ENCODE measurements at places on chromosomes 4 and X.

GRCh38 chrX:34146906-34147305 is 14.8 kb upstream of the FAM47A start:
- no peak for DNase-seq

GRCh38 chrX:71660562-71661416 is 6.6 kb upstream of the LOC101059915 start:
- DNase-seq = no peak

DNA sequence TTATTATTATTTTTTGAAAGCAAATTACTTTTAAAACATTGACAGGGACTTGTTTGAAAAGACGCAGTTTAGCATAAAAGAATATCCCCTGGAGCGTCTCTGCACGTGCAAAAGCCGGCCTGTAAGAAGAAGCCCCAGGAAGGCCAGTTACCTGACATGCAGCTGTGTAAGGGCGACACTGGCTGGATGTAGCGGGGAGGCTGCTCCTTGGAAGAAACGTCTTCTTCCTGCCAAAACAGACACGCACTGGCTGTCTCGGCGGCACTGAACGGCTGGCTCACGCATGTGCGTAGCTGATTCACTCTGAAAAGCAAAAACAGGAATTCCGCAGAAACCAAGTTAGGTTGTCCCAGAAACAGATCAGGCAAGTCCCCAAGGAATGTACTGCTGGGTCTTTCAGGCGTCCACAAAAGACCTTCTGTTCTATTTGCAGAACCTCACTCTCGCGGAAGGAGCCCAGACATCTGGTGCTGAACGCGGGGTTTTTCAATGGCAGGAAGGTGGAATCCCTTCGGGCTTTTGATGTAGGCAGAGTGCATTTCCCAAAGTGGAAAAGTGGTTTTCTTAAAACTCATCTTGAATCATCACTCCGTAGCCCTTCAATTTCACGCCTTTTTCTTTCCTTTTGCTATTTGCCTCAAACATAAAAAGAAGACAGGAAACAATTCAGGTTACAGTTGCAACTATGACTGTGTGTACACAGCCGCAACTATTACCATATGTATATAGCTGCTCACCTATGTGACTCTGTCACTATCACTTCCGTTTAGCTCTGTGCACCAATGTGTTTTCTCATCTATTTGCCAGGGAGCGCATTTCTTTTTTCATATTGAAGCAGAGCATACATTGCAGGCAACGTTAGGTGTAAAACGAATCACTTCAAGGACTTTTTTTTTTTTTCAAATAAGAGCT is 38.1 kb upstream of the ARSH start:
- DNase-seq = peak; percentile 74

DNA sequence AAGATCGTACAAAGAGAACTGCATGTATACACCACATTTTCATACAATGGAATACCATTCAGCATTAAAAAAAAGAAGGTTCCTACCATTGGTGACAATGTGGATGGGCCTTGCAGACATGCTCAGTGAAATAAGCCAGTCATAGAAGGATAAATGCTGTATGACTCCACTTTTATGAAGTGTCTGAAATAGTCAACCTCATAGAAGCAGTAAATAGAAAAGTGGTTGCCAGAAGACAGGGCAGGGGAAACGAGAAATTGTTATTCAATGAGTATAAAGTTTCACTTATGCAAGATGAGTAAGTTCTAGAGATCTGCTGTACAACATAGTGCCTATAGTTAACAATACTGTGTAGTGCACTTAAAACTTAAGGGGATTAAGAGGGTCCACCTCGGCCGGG is 257.5 kb upstream of the FTHL17 start:
- no peak for DNase-seq

DNA sequence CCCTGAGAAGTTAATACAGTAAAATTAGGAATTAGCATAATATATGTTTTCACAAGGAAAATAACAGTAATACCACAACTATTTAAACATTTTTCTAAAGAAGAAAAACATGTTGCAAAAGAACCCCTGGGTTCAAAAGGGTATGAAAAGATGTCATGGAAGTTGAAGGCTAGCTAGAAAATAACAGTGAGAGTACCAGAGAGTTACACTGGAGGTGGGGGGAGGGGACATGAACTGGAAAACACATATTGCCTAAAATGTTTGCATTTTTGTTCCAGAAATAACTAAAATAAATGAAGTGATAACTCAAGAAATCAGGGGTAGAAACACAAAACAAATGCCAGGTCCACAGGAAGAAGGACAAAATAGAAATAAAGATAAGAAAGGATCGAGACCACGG is 336.6 kb upstream of the MAD2L1 start:
- DNase-seq = no peak

- no peak for DNase-seq
These were observed 220.4 kb upstream of the AGTR2 start for GRCh38 chrX:115949900-115950822.

- peak; percentile 1 for DNase-seq
These were observed 1376.8 kb upstream of the ADGRL3 start for GRCh38 chr4:59823311-59823710.

- DNase-seq = peak; percentile 22
These were observed 570 bp upstream of the RNF128 start for GRCh38 chrX:106725931-106726330.

DNA sequence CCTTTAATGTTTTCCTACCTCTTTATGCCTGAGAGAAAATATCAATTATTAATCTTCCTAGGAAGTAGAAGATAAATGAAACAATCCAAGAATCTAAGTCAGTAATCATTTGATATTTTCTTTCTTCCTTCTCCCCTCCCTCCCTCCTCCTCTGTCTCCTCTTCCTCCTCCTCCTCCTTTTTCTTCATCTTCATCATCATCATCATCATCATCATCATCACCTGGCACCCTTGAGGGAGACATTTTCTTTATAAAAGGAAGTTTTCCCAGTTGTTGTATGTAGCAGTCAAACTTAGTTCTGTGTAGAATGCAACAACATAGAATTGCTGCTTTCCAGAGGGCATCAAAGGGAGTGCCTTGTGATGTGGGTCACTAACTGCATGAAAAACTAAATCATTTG is 100.1 kb downstream of the SLC10A6 start:
- DNase-seq = no peak

GRCh38 chr4:41719417-41719816 is 29.1 kb downstream of the PHOX2B start:
- no peak for DNase-seq

DNA sequence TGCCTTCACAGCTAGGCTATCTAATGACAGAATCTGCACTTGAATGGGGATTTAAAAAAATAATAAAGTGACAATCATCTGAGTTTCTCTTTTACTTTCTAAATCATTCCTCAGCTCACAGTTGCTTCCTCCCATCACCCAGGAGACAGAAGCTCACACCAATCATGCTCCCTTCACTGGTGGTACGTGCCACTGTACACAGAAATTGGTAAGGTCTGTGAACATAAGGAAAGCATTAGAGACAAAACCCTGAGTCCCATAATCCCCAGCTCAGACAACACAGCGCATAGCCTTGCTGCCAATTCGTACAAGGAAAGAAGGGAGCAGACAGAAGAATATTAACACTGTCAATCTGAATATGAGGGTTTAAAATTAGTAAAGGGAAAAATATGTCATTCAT is 133.1 kb downstream of the IDS start:
- no peak for DNase-seq

- peak; percentile 64 for DNase-seq
These were observed 1682.3 kb upstream of the TENM3 start for GRCh38 chr4:180560896-180561295.

DNA sequence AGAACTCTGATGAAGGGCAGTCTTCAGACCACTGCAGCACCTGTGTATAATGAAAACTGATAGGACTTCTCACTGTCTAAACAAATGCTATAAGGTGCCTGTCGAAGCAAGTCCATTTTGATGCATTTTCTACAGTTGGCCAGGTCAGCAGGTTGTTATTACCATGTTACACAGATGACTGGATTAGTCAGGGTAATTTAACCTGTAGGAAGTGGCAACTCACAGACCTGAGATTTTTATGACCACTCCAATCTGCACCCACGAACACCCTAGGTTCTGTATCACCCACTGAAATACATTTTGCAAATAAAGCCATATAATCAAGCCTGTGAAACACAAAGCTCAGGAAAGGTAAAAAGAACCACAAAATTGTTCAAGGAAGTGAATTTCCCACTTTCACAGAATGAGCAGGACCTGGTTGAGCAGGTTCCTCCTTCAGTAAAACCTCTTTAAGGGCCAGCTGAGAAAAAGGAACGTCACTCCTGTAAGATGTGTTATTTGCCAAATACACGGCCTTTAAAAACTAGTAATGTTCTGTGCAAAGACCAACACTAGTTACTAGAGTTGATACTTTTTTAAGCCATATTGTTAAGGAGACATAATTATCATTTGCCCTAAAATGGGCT is 12.7 kb downstream of the MAML3 start:
- no peak for DNase-seq

GRCh38 chr4:128528793-128529553 is 241.4 kb upstream of the PGRMC2 start:
- DNase-seq = peak; percentile 95

DNA sequence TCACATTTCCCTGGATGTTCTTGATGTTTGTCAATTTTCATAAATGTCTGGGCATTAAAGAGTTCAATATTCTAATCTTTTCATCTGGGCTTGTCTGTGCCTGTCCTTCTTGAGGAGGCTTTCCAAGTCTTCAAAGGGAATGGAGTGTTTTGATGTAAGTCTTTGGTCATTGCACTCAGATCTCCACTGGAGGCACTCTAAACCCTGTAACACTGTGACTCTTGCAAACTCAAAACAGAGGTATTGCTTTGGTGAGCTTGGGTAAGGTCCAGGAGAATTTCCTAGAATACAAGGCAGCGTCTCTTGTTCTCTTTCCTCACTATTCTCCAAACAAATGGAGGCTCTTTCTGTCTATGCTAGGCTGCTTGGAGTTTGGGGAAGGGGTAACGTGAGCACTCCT is 1118.1 kb upstream of the PABPC4L start:
- DNase-seq = no peak

DNA sequence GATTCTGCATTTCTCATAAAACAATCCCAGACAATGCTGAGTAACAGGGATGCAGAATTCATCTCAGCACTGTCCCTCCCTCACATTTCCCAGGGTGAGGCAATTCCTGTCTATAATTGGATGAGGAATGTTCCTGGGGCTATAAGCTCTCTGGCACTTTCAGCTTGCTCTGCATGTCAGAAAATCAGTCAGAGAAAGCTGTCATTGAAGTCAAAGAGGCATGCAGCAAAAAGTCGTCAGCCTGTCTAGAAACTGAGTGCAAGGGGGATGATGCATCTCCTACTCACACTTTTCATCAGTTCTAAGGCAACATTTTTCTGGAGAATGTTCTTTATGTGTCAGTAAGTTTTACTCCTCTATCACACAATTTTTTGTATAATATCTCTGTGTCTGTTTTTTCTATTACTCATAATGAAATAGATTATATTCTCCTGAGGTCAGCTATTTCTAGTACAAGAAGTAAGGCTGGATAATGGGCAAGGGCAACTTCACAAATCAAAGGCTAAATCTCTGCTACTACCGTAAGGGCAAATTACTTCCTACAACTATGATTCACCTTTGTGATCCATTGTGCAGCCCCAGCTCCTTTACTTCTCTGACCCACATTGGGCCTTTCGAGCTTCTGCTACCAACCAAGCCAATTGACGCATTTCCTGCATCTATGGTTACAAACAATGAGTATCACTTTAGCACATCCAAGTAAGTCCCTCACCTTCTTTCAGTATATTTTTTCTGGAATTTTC is 56.0 kb downstream of the TASL start:
- DNase-seq = peak; percentile 37

- DNase-seq = peak; percentile 38
These were observed 4.5 kb upstream of the CXCL9 start for GRCh38 chr4:76011700-76012387.

DNA sequence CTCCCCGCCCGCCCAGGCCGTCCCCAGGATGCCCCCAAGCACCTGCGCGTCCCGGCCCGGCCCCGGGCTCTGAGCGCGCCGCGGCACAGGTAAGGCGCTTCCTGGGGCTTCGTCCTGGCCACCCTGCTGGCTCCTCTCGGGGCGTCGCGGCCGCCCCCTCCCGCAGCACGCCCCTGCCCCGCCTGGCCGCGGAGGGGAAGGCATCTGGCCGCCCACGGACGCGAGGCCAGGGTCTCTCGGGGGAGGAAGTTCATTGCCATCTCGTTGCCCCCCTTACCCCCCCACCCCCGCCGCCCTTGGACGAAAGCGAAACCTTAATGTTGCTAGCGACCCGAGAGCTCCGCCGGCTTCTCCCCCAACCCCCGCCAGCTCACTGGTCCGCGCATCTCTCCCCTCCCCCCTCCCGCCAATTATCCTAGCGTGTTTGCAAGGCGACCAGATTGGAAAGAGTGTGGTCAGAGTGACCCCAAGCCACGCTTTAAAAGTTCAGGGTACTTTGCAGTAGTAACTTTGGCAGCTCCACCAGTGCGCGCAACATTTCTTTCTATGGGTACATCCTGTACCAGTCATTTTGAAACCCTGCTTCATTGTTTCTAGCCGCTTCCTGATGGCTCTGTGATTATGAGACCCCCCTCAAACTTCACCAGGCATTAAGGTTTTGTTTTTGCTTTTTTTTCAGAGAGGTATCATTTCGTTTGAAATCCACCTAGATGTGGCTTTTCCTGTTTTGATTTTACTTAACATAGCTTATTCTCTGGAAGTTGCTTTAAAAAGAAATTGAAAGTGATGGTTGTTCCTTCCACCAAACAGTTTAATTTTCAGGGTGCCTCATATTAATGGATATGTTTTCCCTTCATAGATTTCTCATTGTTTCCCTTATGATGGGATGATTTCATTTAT is 626 bp downstream of the TBC1D1 start:
- DNase-seq = peak; percentile 46

DNA sequence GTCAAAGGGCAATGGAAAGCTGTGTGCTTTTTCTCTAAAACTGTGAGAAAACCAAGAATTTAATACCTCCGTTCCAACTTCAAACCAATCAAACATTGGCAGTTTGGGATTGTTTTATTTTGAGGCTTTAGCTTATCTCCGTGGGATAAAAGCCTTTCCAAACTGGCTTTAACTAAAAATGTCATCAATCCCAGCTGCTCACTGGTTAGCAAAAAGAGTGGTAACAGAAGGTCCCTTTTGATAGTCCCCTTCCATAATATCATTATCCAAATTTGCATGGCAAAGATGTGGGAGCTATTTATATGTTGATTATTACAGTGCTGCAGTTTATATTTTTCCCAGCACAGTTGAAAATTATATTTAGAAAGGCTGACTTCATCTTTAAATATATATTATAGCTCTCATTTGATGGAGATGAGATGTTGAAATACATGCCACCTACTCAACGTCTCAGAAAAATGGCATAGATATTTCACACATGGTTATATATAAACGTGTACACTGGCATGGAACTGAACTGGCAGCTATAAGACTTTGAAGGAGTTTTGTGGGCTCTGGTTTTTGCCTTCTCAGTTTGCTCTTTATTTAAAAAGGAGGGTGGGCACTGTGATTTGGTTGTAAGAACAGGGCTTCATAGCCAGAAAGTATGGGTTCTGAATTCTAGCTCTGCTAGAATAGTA is 707.1 kb upstream of the SLIT2 start:
- no peak for DNase-seq

DNA sequence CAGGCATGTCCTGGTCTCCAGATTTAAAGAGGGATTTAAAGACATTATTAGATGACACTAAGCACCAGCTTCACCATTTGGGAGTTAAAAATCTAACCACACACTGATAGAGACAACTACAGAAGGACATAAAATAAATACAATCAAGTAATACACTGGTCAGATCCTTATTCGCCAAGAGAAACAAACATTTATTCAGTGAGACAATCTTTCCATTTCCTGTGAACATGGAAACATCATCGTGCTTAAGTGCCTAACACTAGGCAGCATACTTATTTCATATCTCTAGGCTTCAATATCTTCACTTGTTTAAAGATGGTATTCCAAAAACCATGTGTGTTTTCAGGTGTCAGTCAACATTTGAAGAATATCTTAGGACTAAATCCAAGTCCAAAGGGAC is 103.6 kb downstream of the AREG start:
- no peak for DNase-seq

Measured in astrocyte of the hippocampus (primary cell).